ENCODE measurements at places on chromosomes 4 and X.

DNA sequence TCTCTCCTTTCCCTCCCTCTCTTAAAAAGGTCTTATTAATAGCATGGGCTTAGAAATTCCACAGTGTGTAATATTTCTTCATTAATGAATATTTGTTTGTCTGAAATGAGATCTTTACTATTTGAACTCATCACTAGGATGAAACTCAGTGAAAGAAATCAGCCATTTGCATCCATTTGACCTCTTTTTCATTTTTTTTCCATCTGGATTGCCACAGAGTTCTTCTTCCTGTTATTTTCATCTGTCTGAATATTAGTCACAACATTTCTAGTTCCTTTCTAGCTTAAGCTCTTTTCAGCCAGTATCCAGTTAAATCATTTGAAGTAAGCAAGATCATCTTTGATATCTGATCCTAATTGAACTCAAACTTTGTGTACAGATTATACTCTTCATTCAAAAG lies 69.2 kb upstream of the PLS3 start:
- DNase-seq: no peak

- no peak for DNase-seq
Observed at GRCh38 chr4:170743633-170744032, 653.9 kb upstream of the AADAT start.

DNA sequence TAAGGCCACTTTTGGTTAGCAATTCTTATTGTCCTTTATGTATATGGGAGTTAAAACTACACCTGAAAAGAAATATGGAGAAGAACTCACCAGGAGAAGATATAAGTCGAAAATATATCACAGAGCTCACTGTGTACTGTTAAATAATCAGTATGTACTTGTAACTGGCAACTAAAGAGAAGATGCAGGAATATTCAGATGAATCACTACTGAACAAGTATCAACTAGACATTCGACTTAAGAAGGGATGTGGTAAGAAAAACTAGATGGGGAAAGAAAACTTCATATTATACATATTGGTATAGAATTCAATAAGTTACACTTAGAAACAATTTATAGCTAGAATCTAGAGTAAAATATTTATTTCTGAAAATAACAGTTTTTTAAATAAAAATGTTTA lies 230.0 kb downstream of the CAMK2D start:
- no peak for DNase-seq

GRCh38 chrX:134868771-134869495 lies 121.9 kb upstream of the SMIM10 start:
- DNase-seq: no peak

GRCh38 chrX:12439416-12439815 lies 301.1 kb downstream of the FRMPD4 start:
- no peak for DNase-seq

- DNase-seq: no peak
Observed at GRCh38 chr4:143538979-143539669, 25.6 kb downstream of the SMARCA5 start.

- no peak for DNase-seq
Observed at GRCh38 chr4:88144048-88144447, 14.4 kb downstream of the ABCG2 start.

DNA sequence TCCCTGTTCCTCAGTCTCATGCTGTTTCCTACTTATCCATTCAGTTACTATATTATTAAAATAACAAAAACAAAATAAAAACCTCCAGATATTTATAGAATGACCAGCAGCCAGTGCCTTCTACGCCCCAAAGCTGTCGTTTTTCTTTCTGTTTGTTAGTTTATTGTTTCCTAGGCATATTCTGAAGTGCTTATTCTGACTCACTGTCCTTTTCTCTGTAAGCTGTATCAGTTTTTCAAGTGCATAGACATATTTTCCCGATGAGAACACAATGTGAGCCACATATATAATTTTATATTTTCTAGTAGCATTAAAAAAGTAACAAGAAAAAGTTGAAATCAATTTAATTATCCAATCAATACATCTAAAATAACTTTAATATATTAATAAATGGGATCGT lies 2158.6 kb upstream of the TENM3 start:
- DNase-seq: no peak

GRCh38 chrX:17299206-17299605 lies 75.8 kb upstream of the NHS start:
- no peak for DNase-seq

GRCh38 chr4:961351-962230 lies 11.8 kb downstream of the DGKQ start:
- DNase-seq: no peak

DNA sequence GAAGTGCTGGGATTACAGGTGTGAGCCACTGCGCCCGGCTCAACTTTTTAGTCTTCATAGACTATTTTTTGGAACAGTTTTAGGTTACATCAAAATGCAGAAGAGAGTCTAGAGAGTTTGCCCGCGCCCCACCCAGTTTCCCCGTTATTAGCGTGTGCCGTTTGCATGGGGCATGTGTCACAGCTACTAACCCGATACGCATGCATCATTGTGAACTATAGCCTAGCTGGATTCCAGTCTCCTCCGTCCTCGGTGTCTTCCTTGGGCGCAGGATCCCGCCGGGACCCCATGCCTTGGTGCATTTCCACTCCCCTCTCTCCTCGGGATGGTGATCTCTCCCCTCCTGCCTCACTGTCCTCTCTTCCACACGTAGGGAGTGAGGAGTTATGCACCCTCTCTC lies 85.5 kb upstream of the ADRA2C start:
- DNase-seq: no peak

GRCh38 chr4:87060957-87061356 lies 126.1 kb downstream of the AFF1 start:
- DNase-seq: no peak

DNA sequence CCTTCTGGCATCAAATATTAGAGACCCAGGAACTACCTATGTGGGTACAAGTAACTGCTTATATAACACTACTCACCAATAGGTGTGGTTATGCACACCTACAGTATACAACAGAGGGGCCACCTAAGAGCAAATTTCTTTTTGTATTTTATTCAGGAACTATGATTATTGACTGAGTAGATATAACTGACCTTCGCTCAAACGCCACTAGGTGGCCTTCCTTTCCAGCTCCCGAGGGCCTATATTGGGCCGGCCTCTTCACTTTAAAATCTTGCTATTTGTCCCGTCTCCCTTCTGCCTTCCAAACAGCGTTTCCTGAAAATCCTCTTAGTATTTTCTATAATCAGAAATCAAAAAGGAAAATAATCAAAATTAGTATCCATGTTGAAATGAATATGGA lies 19.9 kb upstream of the PABPC5 start:
- no peak for DNase-seq

DNA sequence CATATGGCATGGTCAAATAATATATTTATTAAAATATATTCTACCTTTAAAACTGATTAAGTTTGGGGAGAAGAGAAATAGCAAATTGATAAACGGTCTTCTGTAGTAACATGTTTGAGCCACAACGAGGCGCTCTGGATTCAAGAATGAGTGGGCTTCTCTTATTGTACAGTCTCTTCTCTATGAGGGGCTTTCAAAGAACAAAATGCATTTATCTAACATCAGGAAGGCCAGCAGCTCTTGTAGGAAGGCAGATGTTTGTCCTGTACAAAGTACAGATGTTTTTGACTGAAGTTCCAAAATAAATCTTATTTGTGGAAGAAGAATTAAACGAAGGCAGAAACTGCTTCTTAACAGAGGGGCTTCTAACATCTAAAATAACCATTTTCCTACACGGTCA lies 153.6 kb downstream of the RASL11B start:
- no peak for DNase-seq

DNA sequence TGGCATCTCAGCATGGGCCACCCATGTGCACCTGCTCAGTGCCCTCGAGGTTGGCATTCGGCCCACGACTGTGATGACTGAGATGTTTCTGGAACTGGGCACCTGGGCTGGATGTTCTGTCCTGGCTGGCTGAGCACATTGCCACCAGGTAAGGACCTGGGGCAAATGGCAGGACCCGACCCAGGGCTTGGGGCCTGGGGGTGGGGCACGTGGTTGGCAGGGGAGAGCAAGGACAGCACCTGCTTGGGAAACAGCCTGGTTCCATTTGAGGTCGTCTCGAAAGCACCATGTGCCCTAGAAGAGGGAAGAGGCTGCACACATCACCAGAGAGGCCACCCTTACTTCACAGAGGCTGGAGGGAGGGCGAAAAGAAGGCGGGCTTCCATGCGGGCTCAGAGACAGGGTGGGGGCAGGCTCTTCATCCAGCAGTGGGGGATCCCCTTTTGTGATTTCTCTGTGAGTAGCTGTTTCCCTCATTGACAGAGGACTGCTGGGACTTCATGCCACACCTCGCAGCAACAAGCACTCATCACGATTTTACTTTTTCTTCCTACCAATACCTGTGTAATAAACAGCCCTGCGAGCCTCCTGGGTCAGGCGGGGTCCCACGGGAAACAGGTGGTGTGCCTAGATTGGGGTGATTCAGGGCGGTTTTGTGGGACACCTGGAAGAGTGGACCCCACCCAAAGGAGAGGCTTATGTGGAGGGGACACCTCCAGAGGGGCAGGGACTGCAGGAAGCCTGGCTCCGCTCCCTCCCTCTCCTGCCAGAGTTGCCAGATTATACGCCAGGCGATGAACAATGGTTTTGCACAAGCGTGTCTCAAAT lies 12.0 kb downstream of the TMEM187 start:
- DNase-seq: no peak

DNA sequence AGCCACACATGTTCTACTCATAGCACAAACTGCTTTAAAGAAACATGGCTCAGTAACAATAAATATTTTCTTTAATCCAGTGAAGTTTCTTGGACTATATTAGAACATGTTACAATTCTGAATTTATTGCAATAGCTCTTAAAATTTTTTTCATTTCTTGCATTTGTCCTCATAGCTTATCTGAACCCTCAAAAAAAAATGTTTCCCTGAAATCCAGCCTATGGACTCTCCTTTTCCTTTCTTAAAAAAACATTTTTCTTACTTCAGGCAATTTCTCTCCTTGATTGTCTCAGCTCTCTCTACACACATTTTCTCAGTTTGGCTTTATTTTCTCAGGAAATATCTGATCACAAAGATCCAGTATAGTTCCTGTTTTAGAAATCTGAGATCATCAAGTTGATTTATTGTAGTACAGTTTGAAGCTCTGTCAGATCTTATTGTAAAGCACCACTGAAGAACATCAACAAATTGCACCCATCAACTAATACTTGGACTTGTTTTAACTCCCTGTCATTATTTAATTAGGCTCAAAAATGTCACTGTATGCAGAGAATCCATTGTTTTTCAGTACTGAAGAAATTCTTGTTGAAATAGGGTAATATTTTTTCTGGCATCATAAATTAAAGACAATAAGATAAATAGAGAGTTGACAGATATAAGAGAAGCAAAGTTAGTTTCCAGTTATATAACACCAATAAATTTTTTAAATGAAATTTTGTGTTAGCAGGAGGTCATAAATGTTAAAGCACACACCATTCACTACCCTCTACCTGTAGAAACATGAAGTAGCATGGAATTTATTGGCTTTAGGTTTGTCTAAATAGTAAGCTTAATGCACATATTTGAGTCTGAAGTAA lies 317.7 kb downstream of the ARHGAP24 start:
- no peak for DNase-seq

DNA sequence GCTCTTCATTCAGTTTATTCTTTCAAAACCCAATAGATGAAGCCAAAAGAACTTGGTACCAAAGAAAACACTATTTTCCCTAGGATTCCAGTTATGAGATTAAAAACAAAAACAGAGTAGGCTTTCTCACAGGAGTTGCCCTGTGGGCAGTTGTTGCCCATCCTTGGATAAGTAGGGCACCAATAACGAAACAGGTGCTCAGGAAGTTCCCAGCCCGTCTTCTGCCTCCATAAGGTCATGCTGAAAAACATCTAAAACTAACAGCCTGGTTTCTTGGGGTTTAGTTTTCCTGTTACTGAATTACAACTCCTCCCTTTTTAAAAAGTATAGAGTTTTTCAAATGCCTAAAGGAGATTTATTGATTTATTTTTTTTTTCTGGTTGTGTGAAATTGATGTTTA lies 14.7 kb downstream of the TSPAN5 start:
- DNase-seq: no peak

DNA sequence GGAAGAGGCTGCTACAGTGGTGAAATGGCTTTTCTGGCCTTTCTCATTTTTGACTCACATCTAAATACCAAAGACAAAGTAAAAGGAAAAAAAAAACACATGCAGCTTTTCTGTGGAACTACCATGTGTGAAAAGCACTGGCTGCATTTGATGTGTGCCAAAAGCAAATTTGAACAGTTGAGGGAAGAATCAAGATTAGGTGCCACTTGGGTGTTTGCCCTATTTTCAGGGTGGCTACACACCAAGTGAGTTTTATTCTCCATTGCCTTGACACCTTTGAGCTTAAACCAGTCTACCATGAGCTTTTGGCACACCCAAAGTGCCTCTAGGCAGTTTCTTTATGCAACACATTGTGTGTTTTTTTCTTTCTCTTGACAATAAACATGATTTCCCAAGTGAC lies 423.9 kb downstream of the FAM133A start:
- no peak for DNase-seq

- no peak for DNase-seq
Observed at GRCh38 chr4:18012807-18013462, 8.6 kb downstream of the LCORL start.

DNA sequence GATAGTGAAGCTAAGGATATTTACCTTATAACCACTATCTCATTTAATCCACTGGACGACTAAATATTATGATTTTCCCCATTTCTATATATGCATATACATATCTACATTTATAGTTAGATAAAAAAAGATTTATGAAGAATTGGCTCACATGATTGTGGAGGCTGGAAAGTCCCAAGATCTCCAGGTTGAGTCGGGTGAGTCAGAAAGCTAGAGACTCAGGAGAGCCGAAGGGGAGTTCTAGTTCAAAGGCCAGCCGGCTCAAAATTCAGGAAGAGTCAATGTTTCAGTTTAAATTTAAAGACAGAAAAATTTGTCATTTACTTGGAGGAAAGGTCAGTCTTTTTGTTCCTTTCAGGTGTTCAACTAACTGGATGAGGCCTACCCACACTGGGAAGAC lies 158.2 kb upstream of the CPEB2 start:
- no peak for DNase-seq

DNA sequence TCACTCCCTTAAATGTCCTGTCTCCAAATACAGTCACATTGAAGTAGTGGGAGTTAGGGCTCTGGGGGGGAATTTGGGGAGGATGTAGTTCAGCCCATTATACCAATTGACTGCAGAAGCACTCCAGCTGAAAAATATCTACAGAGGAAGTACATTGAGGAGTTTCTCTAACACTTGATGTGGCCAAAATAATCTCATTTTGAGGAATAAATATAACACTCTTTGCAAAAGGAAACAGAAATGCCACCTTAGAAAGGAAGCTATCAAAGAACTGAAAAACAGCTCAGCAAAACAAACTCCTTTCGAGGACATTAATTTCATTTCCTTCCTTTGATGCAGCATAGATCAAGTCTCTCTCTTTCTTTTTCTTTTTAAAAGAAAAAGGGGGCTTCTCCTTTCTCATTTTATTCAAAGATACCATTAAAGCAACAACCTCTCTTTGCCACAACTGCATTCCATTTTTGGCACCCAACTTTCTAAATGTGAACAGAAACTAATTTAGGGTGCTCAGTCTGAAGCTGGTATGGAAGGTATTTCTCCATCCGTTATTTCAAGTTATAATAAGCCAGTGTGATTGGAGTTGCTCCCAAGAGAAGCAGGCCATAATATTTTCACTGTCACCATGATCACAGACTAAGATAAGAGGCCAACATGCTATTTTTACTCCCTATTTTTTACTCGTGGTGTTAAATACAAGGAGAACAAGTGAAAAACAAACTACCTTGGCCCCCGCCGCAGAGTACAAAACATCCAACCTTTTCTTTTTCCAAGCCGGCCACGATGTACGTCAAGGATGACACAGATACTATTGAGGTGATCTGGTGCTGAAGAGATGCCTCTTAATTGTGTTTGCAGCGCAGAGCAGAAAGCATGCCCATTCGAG lies 230.4 kb upstream of the GATB start:
- no peak for DNase-seq
